Fibroblast of lung (primary cell): ENCODE measurements at places on chromosomes 4 and X.

DNA sequence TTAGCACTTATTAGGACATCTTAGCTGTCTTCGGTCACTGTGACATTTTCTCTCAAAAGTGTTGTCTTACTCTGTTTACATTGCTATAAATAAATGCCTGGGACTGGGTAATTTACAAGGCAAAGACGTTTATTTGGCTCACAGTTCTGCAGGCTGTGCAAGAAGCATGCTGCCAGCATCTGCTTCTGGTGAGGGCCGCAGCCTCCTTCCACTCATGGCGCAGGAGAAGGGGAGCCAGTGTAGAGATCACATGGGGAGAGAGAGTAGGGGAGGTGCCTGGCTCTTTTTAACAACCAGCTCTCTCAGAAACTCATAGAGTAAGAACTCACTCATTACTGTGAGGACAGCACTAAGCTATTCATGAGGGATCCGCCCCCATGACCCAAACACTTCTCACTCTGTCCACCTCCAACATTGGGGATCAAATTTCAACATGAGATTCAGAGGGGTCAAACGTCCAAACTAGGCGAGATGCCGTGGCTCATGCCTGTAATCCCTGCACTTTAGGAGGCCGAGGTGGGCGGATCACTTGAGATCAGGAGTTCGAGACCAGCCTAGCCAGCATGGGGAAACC lies 43.5 kb upstream of the HERC6 start:
- peak; percentile 11 for DNase-seq

DNA sequence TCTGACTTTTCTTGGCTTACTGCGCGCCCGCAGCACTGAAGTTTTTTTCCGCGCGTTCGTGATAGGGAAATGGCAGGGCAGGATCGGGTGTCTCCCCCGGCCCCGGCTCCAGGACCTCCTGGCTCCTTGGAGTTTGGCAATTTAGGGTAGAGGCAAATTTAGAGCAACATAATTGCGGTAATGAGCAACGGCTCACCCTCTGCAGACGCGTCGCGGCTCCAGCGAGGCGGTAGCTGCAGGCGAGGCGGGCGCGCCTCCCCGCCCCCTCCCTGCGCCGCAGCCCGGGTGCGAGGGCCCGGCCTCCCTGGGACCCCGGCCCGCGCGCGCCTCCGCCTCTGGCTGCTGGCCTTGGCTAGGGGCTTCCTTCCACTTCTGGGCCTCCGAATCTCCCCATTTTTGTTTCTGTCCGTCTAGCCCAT lies 6.2 kb downstream of the MSX1 start:
- no peak for DNase-seq

DNA sequence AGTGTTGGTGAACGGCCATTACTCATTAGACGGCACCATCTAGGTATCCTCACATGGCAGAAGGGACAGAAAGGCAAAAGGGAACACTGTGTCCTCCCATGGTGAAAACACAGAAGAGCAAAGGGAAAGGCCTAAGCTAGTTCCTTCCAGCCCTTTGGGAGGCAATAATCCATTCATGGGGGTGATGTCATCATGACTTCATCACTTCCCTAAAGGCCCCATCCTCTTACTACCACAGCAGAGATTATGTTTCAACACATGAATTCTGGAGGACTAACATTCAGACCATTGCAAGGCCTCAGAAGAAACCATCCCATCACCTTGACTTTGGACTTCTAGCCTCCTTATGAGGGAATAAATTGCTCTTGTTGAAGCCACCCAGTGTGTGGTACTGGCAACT lies 238.2 kb downstream of the MGST2 start:
- no peak for DNase-seq

GRCh38 chr4:38422850-38423249 lies 241.1 kb upstream of the KLF3 start:
- no peak for DNase-seq
